ENCODE measurements at places on chromosomes 12 and 14.
A peak's percentile ranks its signal among the peaks of the same experiment; 100 is the strongest.

DNA sequence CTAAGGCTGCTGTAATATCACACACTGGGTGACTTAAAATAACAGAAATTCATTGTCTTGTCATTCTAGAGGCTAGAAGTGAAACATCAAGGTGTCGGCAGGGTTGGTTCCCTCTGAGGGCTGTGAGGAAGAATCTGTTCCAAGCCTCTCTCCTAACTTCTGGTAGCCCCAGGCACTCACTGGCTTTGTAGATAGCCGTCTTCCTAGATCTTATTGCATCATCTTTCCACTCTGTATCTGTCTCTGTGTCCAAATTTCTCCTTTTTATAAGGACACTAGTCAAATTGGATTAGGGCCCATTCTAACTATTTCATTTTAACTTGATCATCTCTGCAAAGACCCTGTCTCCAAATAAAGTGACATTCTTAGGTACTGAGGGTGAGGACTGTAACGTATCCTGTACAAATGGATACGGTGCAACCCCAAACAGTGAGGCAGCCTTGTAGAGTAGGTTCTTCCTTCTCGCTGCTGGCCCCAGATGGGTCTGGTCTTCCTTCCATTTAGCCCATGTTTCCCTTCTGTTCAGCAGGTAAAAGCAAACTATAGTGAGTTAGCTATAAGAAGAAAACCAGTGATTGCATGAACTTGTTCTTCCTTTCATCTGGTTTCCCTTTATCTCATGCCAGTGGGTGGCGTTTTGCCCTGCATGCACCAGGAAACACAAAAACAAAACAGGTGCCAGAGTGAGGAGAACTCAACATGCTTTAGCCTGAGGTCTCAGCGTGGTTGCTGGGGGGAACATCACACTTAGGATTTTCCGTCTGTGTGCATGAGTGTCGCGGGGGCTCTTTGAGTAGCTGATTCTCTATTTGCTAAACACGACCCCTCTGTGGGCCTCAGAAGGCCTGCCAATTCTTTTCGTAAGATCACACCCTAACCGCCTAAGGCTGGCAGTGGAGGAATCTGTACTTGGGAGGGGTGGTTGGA is 19.5 kb downstream of the TTC9 start:
- DNase-seq: no peak

- DNase-seq: peak; percentile 18
These were observed 71.7 kb upstream of the RAP1B start for GRCh38 chr12:68538726-68539614.

- DNase-seq: no peak
These were observed 128.9 kb upstream of the CCND2 start for GRCh38 chr12:4144676-4145075.

DNA sequence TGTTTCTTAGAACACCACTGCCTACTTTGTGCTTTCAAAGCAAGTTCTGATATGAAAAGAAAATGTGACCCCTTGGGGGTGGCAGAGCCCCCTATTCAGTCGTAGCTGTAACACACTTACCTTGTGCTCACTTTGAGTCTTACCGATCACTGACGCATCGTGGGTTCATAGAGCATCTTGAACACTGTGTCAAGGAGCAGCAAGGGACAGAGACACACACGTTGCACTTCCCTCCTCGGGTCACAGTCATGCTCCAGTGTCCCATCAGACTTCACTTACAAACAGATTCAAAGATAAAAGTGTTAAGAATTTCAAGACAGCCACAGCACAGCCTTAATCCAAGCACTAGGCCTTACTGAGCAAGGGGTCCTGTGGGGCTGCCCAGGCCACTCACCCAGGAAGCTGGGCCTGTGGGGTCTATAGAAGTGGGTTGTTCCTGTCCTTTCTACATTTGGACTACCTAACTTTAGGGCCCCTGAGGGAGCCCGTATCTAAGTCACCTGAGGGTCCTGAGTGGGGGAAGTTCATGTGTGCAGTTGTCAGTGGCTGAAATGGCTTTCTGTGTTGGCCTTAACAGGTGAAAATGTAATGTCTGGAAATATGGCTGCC is 75.4 kb upstream of the BDKRB2 start:
- no peak for DNase-seq

DNA sequence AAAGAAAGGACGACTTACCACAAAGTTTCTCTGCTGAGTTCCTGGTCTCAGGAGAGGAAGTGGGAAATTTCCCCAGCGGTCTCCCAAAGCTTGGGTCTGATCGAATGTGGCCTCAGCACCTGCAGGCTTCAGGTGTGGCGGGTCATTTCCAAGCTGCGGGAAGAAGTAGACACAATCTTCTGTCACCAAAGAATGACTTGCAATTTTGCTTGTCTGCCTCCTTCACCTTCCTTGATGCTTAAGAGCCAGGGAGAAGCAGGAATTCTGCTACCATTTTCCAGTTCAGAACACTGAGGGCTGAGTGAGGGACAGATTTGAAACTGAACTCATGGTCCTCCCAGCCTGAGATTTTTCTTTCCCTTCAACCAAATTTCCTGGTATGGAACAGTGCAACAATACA is 87.8 kb downstream of the RIMBP2 start:
- no peak for DNase-seq

DNA sequence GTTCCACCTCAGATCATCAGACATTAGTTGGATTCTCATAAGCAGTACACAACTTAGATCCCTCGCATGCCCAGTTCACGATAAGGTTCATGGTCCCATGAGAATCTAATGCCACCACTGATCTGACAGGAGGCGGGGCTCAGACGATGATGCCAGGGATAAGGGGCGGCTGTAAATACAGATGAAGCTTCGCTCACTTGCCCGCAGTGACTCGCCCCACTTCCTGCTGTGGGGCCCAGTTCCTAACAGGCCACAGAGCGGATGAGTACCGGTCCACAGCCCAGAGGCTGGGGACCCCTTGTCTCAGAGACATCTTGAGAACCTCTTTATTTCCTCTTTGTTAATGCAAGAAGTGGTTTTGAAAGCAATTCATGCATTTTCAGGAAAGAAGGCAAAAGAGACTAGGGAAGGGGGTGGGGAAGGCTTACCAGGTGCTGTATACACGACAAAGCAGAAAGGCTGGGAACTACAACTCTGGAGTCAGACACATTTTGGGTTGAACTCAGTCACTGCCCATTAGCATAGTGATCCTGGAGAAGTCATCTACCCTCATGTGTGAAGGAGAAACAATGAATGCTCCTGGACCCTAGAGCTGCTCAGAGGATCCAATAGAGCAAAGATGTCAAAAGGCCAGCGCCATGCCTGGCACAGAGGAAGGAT is 68.7 kb downstream of the EID3 start:
- peak; percentile 17 for DNase-seq

DNA sequence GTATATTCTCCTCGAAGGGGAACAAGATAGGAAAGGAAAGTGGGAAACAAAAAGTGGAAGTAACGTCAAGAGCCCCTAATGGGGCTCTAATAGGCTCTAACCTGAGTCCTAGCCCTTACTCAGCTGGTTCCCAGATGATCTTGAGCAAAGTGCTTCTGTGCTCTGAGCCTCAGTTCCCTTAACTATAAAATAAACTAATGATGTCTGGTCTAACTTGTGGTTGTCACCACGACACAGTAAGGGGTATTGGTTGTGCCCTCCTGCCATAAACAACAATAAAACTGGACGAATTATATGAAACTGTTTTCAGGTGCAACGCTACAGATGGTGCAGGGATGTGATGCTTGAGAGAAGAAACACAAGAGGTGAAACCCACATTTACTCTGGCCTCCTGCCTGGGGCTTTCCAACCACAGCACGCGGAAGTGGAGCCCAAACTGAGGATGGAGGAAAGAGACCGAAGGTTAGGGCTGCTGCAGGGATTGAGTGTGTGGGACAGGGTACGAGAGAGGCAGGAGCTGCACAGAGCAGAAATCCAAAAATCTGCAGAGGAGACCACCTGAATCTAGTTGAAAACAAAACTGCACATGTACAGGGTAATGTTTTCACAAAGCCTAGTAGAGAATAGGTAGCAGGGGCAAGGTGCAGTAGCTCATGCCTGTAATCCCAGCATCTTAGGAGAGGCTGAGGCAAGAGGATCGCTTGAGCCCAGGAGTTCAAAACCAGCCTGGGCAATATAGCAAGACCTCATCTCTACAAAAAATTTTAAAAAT is 45.6 kb upstream of the BCL2L14 start:
- DNase-seq: no peak

- no peak for DNase-seq
These were observed 62.5 kb upstream of the DUSP6 start for GRCh38 chr12:89414851-89415250.

GRCh38 chr12:90497923-90498545 is 456.9 kb downstream of the CCER1 start:
- DNase-seq: no peak

GRCh38 chr12:123126294-123127181 is 24.4 kb downstream of the PITPNM2 start:
- DNase-seq: no peak

DNA sequence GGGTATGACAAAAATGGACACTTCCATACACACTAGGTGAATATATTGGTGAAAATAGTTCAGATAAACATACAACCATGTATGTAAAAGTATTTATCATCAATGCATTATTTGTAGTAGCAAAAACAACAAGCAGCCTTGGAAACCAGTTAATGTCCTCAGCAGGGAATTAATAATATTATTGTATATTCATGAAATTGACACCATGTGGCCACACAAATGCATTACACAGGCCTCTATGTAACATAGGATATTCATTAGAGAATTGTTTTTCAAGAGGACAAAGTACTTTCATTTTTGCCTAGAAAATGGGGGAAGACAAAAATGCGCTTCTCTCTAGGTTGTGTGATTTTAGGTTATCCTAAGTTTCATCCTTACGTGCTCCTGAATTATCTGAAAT is 24.3 kb downstream of the SPRING1 start:
- no peak for DNase-seq

DNA sequence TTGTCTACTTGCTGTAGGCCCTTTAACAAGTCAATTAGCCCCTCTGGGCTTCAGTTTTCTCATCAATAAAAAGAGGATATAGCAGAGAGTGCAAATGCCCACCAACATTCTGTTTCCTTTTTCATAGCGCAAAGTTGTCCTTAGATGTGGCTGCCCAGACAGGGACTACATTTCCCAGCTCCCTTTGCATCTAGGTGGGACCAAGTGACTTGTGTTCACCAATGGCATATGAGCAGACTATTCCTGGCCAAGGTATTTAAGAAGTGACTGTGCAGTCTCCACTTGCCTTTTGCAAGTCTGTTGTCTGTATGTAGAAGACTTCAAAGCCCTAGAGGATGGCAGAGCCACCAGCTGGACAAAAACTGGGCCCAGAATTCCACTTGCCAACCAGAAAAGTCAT is 59.7 kb downstream of the DAO start:
- DNase-seq: no peak

- DNase-seq: no peak
These were observed 315.8 kb downstream of the RGS6 start for GRCh38 chr14:72247896-72248465.
